ENCODE measurements at places on chromosomes 12 and 14.

GRCh38 chr14:32728976-32729375 is 209.7 kb upstream of the NPAS3 start:
- DNase-seq = no peak

DNA sequence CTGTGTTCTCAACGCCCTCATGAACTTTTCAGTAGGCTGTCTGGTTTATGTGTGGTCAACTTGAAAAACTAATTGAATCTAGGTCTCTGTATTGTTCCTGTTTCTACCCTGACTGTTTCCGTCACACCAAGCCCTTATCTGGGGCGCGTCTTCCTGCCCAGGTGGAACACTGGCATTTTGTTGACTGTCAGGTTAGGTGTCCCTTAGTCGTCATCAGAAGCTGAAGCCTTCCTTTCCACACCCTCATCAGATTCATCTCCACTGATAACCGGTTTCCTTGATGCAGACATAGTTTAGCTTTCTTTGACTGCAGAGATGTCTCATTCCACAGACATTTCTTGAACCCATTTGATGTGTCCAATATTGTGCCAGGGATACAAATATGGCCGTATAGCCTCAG is 96.5 kb downstream of the DUSP16 start:
- peak; percentile 63 for DNase-seq

DNA sequence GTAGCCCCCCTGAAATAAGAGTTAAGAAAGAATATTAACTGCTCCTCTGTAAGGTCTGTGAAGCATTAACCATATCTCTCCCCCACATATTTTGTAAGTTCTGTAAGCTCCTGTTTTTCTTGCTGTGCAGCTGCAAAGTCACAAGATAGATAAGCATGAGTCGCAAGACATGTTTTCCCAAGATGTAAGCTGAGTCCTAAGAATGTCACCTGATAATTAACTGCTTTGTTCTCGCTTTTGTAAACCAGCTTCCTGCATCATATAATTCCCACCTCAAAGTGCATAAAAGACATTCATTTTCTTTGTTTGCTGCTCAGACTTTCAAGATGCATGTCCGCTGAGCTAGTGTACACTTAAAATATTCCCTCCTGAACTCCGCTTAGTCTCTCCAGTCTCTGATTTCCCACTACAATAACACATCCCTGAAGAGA is 27.0 kb upstream of the PHC1 start:
- DNase-seq = no peak

DNA sequence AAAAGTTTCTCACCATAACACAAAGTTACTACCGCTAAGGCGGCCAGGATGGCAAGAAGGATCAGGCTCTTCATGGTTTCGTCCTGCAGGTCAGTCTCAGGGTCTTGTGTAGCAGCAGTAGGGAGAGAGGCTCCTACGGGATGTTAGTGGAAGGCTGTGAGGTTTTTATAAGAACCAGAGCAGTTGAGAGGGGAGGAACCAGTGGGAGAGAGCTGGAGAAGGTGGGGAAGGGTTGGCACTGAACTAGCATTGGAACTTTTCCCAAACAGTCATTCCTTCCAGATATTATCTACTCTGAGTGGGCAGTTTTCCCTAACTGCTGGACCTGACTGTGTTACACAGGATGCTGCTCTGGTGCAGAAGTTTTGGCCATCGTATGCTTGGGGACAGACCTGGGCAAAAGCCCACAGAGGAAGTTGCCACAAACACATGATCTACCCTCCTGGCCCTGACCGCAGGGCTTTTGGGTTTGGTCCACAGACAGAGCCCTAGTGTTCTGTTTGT is at the start of gene MGP:
MGP (minus strand) TSS at position 137 of the 504 bp plus-strand sequence; CDS start at position 74, 63 bp downstream.
- no peak for DNase-seq

DNA sequence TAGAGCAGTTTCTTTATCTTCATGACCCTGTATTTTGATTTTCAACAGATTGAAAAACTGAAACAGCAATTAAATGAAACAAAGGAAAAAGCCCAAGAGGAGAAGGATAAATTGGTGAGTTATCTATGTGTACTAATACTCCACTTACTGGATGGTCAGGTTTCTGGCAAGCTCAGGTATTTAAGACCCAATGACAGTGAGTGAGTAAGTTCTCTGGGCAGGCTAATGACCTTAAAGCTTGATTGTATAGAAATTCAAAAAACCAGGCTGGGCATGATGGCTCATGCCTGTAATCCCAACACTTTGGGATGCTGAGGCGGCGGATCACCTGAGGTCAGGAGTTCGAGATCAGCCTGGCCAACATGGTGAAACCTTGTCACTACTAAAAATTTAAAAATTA is 10.0 kb downstream of the BBOF1 start:
- no peak for DNase-seq

- no peak for DNase-seq
Measured at GRCh38 chr14:76863724-76864407, 37.7 kb downstream of the LRRC74A start.

DNA sequence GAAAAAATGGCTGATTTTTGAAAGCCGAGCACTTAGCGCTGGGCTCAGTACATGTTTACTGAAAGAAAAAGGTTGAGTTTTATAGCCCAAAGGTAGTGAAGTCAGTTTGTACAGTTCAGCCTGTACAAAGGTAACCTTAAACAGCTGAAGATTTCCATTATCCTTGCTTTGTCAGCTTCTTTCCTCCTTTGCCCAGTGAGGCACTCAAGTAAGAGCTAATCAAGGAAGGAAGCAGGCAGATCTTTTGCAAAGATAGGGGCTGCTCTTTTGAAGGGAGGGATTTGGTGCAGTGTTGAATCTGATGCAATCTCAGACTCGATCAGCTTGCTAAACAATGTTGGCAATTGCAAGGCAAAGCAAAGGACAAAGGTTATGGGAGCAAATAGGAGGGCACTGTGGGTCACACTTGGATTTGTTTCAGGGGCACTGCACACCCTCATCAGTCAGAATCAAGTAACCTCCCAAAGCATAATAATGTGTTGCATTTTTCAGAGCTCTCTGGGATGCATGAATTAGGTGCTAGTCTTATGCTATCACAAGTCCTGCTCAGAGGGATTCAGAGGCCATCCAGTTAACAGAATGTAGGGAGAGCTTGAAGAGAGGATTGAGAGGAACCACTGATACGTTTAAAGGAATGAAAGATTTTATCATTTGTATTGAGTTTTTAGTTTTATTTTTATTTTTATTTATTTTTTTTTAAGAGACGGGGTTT is 44.4 kb downstream of the ANO6 start:
- no peak for DNase-seq

DNA sequence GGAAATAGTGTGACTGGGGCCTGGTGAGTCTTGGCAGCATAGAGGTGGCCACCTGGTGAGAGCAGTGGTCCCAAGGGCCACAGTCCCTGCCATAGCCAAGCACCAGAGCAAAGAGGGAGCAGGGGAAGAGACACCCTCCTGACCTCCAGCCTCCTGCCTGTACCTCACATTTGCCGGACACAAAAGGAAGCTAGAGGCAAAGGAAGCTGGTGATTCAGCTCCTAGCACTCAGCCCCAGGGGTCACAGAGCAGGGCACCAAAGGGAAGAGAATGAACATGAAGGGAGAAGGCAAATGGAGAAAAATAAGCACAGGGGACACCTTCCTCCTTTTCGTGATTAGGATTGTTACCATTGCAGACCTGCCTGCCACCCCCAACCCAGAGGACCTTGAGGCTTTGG is 216.8 kb downstream of the ZFP36L1 start:
- DNase-seq = no peak

DNA sequence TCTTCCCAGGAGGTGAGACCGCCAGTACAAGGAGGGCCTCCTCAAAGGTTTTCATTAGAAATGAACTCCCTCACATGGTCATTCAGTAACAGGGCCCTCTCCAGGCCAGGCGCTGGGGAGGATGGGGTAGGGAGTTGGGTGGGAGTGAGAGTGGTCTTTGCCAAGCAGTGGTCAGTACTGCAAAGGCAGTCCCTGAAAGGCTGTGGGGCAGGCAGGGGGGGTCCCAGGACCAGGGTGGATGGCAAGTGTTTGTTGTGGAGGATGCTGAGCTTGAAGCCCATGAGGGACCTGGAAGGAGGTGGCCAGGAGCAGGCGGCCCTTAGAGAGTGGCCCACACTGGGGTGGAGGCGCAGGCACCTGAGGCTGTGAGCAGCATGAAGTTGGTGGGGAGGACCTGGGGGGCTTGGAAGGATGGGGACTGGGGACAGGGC is 26.1 kb downstream of the CEP170B start:
- no peak for DNase-seq

GRCh38 chr14:40691066-40691465 is 915.6 kb upstream of the LRFN5 start:
- no peak for DNase-seq

DNA sequence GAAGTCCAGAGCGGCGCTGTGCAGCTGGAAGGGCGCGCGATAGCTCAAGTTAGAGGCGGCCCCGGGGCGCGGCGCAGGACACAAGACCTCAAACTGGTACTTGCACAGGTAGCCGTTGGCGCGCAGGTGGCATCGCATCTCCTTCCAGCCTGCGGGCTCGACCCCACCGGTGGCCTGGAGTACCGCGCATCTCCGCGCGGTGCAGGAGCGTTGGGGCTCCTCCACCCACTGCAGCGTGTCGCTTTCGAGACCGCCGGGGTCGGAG is 553 bp downstream of the CLEC14A start:
- DNase-seq = no peak

GRCh38 chr14:88559852-88560251 is 3.0 kb upstream of the ZC3H14 start:
- no peak for DNase-seq

GRCh38 chr12:88951860-88952561 is 371.7 kb upstream of the KITLG start:
- no peak for DNase-seq

DNA sequence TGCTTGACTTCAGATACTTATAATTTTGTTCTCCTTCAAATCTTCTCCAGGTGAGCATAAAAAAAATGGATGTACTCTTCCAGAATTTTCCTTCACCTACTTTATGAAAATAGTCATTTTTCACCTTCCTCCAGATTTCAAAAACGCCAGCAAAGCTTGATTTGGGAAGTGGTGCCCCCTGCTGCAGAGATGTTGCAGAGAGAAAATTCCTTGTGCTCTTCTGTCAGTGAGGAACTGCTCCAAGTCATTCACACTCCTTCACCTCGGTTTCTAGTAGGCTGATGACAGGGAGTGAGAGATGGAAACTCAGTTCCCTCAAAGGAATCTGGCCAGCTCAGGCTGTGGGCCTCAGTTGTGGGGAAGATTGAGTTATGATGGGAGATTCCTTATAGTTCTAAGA is 24.2 kb upstream of the RNASE3 start:
- no peak for DNase-seq

GRCh38 chr14:61535458-61535857 is 159.9 kb upstream of the HIF1A start:
- no peak for DNase-seq

- DNase-seq = no peak
Measured at GRCh38 chr12:43807386-43807785, 1.3 kb upstream of the TWF1 start.

DNA sequence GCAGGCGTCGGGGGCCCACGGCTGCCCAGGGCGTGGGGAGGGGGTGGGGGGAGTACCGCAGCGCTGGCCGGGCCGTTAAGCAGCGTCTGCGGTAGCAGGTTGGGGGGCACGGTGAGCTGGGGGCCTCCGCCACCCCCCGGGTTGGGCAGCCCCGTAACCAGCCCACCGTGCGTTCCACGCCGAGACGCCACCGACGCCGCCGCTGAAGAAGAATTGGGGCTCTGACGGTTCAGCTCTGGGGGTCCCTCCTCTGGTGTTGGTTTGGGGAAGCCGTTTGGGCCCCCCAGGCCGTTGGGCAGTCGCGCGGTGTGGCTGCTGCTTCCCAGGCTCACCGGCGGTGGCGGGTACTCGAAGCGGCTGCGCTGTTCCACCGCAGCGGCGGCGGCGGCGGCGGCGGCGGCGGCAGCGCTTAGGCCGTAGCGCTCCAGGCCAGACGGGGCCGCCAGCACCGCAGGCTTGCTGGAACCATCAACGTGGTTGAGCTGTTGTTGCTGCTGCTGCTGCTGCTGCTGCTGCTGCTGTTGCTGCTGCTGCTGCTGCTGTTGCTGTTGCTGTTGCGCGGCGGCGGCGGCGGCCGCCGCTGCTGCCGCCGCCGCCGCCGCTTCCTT is 1.5 kb downstream of the IRF2BPL start:
- DNase-seq = no peak

GRCh38 chr14:101082436-101083384 is 179.2 kb upstream of the RTL1 start:
- DNase-seq = no peak

DNA sequence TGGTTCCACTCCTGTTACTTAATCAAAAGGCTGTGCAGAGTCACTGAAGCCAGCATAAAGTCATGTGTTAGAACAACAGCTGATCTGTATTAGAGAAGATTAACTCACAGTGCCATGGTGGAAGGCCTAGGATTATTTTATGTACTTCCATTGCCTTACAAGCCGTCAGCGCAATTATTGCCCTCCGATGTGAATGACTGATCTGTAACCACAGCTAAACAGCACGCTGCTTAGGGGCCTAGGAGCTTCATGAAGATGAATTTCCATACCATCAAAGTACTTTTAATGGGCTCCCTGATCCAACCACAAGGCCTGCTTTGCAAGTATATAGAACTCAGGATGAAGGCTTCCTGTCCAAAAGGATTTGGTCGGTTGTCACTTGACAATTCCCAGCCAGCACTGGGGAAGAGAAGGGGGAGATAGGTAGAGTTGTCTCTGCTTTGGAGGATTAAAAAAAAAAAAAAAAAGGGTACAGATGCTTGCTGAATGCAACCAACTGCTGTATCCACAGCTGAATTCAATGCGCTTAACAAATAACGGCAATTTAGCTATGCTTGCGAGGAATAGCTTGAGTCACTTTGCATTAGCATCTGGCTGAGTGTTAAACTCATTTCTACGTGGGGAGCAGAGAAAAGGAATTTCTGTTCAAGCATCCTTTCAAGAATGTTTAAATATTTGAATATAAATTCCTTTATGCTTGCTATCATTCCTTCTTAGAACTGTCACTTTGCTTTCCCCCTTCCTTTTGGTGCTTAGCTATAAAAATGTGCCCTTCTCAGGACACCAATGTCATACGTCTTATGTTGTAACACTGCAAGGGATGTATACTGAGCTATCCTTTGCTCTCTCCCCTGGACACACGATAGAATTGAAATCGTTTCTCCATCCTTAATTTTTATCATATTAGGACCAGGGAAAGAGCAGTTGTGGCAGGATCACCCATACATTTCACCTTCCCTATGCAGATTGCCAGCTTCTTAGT is 387.8 kb downstream of the SOX5 start:
- no peak for DNase-seq

- no peak for DNase-seq
Measured at GRCh38 chr12:15823360-15824128, 34.4 kb upstream of the EPS8 start.

DNA sequence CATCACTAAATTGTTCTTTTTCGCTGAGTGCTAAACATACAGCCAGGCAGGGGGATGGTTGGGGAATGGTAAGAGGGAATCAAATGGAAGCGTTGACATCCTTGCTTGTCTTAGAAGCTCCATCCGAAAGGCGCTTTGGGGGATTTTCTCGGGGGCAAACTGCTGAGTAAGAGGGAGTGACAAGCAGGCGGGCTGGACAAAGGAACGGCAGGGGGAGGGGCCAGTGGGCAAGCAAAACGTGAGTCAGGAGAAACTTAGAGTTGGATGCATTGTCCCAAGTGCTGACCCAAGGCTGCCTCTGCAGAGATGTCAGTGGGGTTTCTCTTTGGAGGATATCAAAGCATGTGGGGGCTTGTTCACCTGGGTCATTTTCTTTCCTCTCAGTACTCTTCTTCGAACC is 480.5 kb downstream of the VRK1 start:
- no peak for DNase-seq

All from T-helper 1 cell (primary cell).